ENCODE measurements at places on chromosomes 7 and 10.
A peak's percentile ranks its signal among the peaks of the same experiment; 100 is the strongest.

DNA sequence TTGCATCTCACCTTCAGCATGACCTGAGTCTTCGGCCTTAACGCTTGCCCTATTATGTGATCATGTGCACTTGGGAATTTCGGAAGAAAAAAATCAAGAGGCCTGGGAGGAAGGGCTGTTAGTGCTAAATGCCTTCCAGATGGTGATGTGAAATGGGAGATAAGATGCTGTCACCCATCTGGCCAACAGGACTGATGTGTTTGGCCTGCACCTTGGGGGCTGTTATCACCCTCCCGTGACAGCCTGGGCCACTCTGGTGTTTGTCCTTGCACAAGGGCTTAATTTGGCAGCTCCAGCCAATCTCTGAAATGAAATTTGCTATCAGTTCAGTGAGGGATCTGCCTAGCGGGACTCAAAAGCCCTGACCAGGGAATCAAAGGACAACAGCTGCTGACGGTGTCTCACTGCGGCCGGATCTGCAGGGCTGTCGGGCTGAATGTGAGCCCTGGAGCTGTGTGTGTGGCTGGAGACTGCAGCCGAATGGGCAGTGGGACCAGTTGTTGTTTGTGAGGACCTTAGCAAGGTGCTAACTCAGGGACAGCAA, 131.4 kb upstream of the BTBD16 start:
- DNase-seq = no peak

DNA sequence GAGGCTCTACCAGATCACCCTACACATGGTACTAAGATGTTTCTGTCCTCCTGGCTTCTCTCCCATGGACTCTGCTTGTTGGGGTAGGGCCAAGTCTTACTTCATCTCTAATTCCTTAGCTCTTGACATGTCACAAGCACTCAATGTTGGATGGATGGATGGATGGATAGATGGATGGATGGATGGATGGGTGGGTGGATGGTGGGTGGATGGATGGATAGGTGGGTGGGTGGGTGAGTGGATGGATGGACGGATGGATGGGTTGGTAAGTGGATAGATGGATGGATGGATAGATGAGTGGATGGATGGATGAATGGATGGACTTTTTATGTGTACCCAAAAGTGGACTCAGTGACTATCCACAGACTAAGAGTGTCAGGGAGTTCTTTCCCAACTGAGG, 28.5 kb downstream of the HSPA12A start:
- no peak for DNase-seq

DNA sequence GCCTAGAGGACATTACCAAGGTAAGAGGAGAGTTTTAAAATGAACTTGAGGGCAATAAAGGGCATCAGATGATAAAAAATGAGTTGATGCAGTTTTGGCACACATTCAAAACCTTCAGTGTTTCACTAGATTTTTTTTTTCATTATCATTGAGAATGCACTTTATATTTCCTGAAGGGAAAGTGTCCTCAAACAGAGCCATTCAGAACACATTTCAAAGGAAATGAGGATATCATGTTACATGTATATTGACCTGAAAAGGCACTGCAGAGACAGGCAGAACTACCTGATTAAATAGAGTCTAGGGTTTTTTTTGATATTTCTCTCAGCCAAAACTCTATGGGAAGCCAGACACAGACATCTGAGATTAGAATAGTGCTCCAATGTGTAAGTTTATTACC, 454.0 kb downstream of the NEBL start:
- no peak for DNase-seq

DNA sequence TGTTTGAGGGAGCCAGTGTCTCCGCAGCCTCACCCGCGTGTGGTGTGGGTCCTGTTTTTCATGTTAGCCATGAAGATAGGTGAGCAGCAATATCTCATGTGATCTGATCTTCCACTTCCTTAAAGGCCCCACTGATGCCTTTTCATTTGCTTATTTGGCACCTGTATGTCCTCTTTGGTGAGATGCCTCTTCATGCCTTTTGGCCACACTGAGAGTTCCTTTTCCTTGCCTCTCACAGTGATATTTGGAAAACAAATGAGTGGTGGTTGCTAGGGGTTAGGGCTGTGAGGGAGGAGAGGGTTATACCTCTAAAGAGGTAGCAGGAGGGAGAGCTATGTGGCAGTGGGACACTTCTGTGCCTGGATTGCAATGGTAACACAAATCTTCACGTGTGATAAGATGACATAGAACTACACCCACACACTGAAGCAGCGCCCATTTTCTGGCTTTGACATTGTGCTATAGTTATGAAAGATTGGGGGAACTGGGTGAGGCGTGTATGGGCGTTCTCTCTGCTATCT, 90.4 kb upstream of the TNS3 start:
- DNase-seq = no peak

DNA sequence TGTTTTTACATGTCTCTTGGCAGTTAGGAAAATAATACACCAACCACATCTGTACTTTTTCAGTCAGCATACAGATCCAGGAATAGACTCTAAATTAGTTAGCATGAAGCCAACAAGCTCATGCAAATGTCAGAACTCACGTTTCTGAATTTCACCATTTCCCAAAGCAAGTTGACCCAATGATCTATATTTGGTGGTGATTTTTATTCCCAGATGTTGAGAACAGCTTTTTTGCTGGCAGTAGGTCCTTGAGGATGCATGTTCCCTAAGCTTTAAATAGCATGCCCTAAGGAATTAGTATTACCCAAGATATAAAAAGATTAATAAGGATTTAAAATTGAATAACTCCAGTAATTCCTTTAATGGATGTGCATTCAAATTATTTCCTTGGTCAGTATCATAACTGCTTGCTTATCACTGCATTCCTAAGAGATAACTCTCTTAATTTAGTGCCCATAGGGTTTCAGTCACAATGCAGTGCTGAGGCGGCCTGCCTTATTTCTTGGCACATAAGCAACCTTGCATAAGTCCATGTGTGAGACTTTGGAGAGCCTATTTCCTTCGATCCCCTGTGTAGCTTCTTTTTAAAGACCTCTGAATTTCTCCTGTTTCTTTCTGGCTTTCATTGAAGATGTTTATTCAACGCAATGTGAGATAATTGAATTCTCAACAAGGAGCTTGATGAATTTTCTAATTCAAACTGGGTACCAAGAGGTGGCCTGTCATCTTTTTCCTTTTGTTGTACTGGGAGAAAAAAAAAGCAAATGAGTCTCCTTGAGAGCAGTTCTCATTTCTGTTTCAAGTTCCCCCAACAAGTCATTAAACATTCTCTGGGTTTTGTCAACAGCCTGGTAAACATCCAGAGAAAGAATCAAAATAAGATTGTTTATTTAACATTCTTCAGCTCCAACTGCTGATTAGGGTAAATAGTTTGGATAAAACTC, 135.3 kb upstream of the MEOX2 start:
- DNase-seq = no peak

GRCh38 chr10:132564690-132565089, 27.1 kb downstream of the INPP5A start:
- DNase-seq = no peak

DNA sequence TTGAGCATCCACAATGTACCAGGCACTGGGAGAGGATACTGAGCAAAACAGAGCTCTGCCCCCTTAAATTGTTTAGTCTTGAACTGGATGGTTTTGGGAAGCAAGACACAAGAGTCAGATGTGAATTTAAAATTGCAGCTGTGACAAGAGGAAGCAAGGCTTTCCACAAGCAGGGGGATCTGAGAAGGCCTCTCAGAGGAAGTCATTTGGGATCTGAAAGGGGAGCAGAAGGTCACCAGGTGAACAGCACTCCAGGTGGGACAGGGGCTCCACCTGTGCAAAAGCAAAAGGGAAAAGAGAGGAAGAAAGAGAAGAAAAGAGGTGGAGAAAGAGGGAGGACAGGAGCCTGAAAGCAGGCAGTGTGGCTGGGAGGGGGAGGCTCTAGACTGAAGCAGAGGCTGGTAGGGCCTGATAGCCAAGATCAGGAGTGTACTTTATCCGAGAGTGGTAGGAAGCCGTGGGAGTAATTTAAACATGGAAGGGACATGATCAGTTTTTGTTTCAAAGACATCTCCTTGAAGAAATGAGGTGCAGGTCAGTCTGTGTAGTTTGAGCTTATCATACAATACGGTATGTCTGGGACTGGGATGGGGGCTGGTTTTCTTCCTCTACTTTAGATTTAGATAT, 76.1 kb upstream of the DUSP5 start:
- DNase-seq = no peak

DNA sequence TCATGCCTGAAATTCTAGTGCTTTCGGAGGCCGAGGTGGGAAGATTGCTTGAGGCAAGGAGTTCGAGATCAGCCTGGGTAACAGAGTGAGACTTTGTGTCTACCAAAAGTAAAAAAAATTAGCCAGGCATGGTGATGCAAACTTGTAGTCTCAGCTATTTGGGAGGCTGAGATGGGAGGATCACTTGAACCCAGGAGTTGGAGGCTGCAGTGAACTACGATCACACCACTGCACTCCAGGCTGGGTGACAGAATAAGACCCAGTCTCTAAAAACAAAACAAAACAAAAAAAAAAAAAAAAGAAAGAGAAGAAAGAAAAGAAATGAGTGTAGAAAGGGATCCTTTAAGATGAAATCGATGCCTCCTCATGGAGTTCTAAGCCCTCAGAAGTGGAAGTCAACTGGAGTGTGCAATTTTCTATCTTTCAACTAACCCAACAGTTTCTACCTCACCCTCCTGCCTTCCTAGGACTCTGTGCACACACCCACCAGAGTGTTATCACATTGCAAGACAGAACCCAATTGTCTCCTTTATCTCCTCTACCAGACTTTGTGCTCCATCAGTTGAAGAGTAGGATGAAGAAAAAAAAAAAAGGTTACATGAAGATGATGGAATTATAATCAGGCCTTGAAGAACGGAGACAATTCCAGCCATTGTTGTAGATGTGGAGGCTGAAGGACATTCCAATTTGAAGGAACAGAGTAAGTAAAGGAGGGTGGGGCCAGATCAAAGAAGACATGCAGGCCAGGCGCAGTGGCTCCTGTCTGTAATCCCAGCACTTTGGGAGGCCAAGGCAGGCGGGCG, 26.9 kb downstream of the NYAP1 start:
- DNase-seq = no peak

GRCh38 chr7:88117325-88117724, 102.5 kb downstream of the SRI start:
- no peak for DNase-seq

- no peak for DNase-seq
These were observed 31.5 kb upstream of the GSAP start for GRCh38 chr7:77447616-77448015.

DNA sequence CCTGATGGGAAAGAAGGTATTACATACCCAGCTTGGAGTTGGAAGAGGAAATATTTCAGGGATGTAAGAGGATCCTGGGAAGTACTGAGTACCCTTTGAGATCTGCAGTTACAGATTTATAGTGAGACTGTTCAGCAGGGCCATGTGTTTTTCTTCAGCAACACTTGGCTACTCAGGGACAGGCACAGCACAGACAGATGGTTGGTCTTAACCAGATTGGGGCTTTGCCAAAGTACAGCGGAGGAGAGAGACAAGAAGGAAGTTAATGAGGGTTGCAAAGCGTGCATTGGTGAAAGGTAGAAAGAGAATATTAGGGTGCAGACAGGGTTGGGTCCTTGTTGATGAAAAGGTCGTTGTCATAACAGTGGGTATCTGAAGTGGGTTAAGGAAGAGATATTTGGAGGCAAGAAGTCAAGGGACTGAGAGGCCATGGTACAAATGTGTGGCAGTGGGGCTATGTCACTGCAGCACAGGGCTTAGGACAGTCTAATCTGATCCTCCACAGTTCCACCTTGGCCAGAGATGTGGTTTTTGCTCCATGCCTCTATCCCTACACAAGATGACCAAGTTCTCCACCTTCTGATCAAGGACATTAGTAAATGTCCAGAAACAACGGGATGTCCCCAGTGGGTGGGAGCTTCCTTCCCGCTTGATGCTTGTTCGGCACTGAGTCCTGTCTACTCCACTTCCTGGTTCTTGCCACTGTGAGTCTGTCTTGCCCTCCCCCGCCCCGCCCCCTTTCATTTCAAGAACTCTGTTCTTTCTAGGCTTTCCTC, 18.9 kb upstream of the DNAJC1 start:
- peak; percentile 7 for DNase-seq

All from stimulated activated CD4-positive, alpha-beta T cell treated with anti-CD3 and anti-CD28 coated beads, Interleukin-1b, Interleukin-23, amount 100 ng/mL, for 1 hour (primary cell).